ENCODE measurements at places on chromosomes 6 and 20.
A peak's percentile ranks its signal among the peaks of the same experiment; 100 is the strongest.

DNA sequence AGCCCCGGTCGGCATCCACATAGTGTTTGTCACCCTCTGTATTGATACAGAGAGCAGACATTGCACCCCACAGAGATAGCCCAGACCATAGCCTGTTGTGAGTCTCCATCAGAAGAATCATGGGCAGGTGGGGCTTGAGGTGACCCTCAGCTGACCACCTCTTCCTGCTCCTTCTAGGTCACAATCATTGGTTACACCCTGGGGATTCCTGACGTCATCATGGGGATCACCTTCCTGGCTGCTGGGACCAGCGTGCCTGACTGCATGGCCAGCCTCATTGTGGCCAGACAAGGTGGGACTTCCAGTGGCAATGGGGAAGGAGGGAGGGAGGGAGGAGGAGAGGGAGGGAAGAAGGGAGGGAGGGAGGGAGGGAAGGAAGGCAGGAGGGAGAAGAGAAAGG, 61.4 kb upstream of the RIN2 start:
- no peak for DNase-seq

- DNase-seq = peak; percentile 3
These were observed at the start of gene METTL24 for GRCh38 chr6:110357664-110358552. Gene METTL24 (minus strand): TSS chr6:110358349. CDS start chr6:110358272, 77 bp downstream.

DNA sequence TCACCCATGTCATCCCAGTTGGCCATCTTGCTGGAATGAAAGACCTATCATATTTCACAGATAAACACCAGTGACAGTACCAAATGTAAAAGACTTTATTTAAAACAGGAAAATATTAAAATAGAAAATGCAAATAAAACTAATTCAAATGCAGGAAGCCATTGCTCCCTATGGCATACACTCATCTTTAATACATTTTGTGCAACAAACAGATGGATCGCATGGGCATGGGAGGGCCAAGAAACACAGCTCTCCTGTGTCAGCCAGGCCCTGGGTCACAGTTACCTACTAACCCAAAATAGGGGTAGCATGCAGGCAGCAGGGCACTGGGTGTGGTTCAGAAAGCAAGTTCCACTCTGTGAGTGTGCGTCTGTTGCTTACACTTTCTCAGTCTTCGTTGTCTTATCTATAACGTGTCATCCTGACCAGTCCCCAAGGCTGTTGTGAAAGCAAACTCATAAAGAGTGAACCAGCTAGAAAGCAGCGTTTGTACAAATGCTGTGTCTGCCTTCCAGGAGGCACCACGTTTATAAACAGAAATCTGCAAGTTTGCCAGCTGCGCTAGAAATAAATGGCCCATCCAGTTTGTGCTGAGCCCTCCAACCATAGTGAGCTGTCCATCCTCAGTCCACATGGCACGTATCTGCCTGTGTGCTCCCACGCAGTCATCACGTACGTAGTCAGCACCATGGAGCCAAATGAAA, 180.5 kb downstream of the SYNDIG1 start:
- DNase-seq = no peak

DNA sequence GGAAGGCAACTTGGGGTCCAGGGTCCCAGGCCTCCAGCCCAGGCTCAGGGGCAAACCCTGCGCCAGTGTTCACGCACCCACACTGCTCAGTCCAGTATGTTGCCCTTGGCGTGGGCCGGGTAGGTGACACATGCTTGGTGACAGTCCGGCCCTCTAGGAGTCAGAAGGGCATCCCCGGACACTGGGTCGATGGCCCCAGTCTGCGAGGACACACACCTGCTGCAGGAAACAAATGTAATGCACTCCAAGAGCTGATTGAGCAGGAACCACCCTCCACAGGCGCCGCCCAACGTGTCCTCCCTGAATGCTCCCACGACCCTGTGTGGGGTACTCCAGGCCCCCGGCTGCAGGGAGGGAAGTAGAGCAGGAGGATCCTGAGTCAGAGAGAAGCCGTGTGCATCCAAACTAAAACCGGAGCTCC, 160.7 kb downstream of the DLL1 start:
- no peak for DNase-seq

DNA sequence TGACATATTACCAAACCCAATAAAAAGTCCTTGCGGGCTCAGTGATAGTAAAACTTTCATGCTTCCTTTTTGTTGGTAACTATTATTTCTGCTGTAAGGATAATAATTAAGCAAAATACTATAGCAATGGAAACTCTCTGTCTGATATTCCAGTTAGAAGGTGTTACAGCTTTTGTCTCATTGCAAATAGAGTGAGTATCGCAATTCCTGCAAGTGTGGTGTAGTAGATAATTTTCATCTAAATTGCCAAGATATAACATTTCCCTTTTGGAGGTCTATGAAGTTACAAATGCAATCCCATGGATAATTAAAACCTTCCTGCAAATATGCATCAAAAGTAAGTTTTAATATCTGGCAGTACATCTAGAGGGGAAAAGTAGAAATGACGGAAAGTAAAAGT, 88.7 kb upstream of the CD93 start:
- DNase-seq = no peak

All from stimulated activated CD4-positive, alpha-beta T cell treated with anti-CD3 and anti-CD28 coated beads, Interleukin-2, amount 100 ng/mL, for 48 hours (primary cell).